ENCODE measurements at places on chromosomes 1 and 21.

GRCh38 chr1:169042377-169042776, 64.1 kb upstream of the ATP1B1 start:
- DNase-seq = no peak

DNA sequence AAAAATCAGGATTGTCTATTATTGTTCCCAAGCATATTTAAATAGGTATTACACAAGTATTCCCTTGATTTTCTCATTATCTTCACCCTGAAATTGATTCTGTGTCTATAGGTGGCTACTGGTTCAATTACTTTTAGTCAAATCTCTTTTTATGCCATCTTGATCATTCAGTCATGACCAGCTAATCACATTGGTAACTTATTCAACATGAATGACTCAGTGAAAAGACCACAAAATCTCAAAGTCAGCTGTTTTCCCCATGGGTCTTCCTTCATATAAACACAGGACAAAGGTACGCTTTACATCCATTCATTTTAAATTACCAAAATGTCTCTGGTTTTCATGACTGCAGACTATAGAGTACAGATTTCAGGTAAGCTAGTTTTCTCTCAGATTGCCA, 23.7 kb upstream of the NRIP1 start:
- DNase-seq = no peak

- DNase-seq = no peak
Observed at GRCh38 chr1:211621447-211622198, 42.7 kb upstream of the SLC30A1 start.

DNA sequence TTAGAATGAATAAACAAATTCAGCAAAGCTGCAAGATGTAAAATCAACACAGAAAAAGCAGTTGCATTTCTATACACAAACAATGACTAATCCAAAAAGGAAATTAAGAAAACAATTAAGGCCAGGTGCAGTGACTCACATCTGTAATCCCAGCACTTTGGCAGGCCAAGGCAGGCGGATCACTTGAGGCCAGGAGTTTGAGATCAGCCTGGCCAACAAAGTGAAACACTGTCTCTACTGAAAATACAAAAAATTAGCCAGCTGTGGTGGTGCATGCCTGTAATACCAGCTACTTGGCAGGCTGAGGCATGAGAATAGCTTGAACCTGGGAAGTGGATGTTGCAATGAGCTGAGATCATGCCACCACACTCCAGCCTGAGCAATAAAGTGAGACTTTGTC, 22.3 kb downstream of the THEM4 start:
- no peak for DNase-seq

GRCh38 chr1:179094818-179095217, 12.9 kb downstream of the TOR3A start:
- DNase-seq = no peak

GRCh38 chr1:112687785-112688496, 13.5 kb downstream of the MOV10 start:
- no peak for DNase-seq

GRCh38 chr1:26300578-26301275, 5.7 kb downstream of the UBXN11 start:
- peak; percentile 49 for DNase-seq

DNA sequence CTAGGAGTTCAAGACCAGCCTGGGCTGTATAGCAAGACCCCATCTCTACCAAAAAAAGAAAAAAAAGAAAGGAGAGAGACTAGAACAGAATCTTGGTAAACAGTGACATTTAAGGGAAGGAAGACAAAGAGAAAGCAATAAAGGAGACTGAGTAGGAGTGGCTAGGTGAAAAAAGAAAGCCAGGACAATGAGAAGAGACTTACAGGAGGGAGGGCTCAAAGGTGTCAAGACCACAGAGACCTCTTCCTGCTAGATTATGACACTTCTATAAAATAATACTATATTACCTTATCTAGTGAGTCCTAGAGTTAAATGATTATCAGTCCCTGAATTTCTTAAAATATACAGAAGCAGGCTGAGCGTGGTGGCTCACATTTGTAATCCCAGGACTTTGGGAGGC, 10.1 kb upstream of the EPRS1 start:
- no peak for DNase-seq

GRCh38 chr1:55117941-55118340, 78.6 kb downstream of the PCSK9 start:
- DNase-seq = no peak

- DNase-seq = no peak
Observed at GRCh38 chr1:100287162-100287561, 21.1 kb downstream of the RTCA start.

DNA sequence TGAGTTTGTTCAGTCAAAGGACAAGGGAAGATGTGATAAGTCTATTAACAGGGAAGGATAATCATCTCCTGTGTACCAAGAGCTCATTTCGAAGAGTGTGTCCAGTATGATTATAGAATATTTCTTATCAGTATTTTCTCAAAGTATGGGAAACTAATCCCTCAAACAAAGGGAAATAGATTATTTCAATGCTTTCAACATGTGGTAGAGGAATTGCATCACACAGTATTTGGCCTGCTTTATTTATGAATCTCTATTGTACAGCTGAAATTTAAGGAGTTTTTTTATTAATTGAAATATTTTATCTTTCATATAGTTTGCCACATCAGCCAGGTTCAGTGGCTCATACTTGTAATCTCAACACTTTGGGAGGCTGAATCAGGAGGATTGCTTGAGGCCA, 151.0 kb downstream of the CLEC20A start:
- DNase-seq = no peak

DNA sequence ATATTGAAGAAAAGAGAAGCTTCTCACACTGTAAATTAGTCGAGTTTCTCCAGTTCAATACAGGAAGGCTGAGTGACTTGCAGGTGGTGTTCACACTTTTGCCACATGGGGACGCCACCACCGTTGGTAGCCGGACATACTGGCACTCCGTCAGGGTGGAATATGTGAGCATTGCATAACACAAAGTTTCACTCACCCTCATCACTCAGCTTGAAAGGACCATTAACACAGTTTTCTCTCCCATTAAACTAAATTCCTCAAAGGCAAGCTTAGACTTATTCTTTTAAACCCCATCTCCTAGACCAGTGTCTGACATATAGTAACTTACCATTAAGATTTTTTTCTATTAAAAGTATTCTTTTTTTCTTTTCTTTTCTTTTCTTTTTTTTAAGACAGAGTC, 105.3 kb upstream of the SERBP1 start:
- DNase-seq = no peak
